T1000 (cell line): ENCODE measurements at places on chromosomes 5 and 9.
A peak's percentile ranks its signal among the peaks of the same experiment; 100 is the strongest.

GRCh38 chr9:133682818-133683585 lies 46.8 kb downstream of the DBH start:
- no peak for DNase-seq

GRCh38 chr5:132896685-132897084 lies 23.2 kb downstream of the LEAP2 start:
- no peak for DNase-seq

DNA sequence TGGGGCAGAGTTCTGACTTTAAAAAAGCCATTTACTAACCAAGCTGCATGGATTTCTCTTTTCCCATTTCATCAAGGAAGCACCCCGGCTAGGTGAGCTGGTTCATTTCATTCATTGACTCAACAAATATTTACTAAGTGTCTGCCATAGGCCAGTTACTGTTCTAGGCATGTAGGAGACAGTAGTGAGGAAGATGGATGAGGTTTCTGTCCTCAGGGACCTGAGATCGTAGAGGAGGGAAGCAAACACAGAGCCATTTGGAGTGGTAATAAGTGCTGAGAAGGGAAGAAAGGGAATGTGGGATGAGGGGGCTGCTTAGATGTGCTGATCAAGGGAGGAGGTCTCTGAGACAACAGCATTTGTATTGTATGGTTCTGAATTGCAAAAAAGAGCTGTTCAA lies 120.4 kb downstream of the C9orf152 start:
- no peak for DNase-seq

DNA sequence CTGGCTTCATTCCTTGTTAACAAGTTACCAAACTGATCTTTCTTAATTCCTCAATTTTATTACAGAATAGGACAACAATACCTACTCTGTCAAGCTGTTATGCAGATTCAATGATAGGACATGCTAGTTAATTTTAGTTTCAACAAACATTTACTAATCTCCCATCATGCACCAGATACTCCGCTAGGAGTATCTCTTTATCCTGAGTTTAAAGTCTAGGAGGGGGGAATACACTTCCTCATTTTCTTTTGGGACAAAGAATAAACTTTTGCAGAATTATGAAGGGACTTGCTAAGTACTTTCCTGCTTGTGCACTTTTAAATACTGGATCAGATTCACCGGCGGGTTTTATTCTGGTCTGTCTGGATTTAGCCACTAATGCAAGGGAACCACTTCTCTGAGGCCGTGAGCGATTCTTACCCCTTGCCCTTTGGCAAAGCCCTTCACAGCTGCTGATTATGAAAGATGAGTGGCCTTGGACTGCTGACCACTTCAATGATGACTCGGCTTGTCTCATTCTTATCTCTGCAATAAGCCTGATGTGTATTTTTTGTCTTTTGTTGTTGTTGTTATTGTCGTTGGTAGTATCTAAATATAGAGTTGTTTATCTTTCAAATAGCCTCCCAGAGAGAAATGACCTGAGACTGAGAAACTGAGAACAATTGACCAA lies 73.9 kb downstream of the RMI1 start:
- DNase-seq = no peak

DNA sequence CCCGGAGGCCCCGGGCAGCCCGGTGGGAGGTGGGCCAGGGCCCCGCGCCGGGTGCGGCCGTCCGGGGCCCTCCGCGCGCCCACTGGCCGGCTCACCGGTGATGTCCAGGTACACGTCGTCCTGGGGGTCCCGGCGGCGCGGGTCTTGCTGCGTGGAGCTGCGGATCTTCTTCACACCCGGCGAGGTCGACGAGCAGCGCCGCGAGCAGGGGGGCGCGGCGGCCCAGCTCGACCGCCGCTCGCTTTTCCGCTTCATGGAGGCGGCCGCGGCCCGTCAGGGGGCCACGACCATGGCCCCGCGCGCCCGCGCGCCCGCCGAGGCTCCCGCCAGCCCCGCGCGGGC lies 548 bp downstream of the CDC14B start:
- DNase-seq = no peak

GRCh38 chr5:33257807-33258429 lies 182.8 kb upstream of the TARS1 start:
- DNase-seq = no peak

- no peak for DNase-seq
Measured at GRCh38 chr5:119255571-119256356, 100.1 kb upstream of the TNFAIP8 start.

- DNase-seq = no peak
Measured at GRCh38 chr5:180059326-180059725, 12.2 kb downstream of the RNF130 start.

DNA sequence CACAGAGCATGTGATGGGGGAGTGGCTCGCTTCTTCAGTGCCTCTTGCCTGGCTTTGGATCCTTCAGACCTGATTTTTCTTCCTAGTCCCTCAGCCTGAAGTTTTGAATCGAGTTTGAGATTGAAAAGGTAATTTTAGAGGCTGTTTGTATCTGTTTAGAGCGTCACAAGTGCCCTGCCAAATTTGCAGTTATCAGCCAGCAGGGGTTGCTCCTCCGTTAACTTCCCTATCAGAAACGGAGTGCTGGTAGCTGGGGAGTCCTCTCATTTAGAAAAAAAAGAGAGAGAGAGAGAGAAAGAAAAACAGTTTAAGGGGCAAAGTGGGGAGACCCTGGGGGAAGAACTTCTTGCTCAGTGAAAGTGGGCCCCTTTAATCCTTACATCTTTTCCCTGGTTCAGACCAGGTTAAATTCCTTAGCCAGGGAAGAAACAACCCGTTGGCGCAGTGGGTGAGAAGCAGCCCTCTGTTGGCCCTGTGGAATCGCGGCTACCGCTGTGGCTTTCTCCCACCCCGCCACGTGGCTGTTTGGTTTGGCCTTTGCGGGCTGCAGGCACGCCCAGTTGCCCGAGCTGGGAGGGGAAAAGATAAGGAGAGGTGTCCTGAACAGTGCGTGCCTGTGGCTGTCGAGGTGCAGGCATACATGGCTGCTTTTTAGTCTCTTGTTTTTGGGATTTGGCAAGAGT lies 576.7 kb upstream of the ACO1 start:
- DNase-seq = no peak

GRCh38 chr5:11319836-11320580 lies 559.0 kb upstream of the DAP start:
- no peak for DNase-seq

DNA sequence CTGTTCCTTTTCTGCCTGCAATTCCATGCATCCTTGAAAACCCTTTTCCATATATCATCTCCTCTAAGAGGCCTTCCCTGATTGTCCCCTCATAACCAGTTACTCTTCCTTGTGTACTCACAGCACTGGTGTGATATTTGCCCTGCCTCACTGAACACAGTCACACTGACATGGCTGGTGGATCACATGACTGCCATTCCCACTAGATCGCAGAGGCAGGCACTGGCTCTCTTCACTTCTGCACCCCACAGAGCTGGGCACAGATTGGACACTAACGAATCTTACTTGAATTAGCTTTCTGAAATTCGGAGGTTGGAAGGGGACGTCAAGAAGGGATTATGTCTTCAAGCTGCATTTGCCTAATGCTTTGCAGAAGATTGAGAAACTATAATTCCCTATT lies 208.0 kb downstream of the PAPPA start:
- DNase-seq = no peak

- DNase-seq = no peak
Measured at GRCh38 chr9:107141967-107142366, 141.1 kb upstream of the RAD23B start.

DNA sequence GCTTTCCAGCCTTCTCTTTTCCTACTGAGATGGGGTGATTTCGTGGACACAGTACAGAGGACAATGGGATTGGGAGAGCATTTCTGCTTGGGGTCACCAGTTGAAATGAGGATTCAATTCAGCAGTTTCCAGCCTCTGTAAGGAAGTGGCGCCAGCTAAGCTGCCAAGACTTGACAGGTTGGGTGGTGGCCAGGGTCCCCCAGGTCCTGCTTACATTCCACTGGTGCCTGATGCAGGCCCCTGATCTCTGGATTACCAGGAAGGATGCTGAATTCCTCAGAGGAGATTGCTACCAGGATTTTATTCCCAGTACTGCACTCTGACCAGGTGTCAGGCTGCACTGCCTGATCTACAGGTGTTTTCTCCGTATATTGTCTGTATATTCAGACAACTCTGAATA lies 119.7 kb downstream of the PSD2 start:
- DNase-seq = no peak

DNA sequence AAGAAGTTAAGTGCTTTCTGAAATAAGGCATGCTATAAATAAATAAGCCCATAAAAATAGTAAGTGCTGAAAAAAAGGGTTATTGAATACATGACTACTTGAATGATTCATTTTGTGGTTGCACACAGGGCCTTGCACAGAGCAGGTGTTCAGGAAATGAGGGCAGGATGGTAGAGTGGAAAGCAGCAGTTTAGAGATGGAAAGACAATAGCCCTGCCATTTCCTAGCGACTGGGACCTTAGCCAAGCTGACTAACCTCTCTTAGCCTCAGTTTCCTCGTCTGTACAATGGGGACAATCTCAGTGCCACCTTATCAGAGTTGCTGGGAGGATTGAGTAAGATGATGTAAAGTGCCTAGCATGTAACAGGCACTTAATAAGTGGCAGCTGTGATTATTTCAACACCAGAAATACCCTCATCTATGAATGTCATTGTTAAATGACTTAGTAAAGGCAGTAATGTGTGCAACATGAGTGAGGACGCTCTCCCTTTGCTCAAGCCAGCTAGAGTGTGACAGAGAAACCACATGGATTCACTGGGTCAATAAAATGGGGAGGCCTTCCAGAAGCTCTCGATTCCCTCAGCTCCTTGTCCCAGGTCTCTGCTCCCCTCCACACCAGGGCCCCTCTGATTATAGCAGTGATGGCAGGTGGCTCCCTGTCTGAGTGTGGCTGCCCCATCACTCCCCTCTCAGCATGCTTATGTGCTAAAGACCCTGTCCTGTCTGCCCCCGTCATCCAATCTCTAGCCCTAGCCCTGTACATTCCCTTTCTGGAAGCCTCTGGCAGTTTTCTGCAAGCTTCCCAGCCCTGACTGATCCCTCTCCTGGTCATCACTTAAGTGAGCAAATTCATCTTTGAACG lies 16.0 kb upstream of the PHF19 start:
- peak; percentile 23 for DNase-seq

- no peak for DNase-seq
Measured at GRCh38 chr9:3240656-3241268, 285.0 kb downstream of the RFX3 start.

- no peak for DNase-seq
Measured at GRCh38 chr5:10268100-10268499, 18.0 kb downstream of the CCT5 start.

GRCh38 chr9:14307989-14308852 lies 5.7 kb downstream of the NFIB start:
- no peak for DNase-seq

GRCh38 chr5:32645246-32645645 lies 59.9 kb downstream of the SUB1 start:
- no peak for DNase-seq

GRCh38 chr5:158261674-158262367 lies 402.9 kb upstream of the CLINT1 start:
- no peak for DNase-seq

DNA sequence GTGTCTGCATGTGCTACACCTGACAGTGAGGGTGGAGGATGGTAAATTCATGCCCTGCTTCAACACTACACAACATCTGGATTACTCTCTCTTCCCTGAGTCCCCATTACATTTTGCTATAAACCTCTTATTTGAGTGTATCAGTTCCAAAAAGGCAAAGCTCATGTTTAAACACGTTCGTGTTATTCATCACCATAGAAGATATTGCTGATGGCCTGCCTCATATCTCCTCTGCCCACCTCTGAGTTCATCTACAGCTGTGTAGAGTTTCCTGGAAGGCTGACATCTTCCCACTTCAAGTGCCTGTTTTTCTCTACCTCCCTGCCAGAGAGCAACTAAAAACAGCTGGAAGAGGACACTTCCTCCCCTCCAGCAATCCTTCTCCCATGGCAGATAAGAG lies 433.2 kb downstream of the ISL1 start:
- no peak for DNase-seq

DNA sequence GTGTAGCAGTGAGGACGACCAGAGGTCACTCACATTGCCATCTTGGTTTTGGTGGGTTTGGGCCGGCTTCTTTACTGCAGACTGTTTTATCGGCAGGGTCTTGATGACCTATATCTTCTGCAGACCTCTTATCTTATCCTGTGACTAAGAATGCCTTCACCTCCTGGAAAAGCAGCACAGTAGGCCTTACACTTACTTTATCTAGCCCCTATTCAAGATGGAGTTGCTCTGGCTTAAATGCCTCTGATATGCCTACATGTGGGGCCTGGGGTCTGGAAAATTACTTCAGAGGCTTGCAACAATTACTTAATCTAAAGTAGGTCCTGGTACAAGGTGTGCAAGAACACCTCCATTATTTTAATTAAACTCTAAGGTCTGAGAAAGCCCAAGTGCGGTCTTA lies 86.9 kb upstream of the IL12B start:
- DNase-seq = no peak

- DNase-seq = no peak
Measured at GRCh38 chr5:69300537-69301203, 31.9 kb downstream of the CCDC125 start.

DNA sequence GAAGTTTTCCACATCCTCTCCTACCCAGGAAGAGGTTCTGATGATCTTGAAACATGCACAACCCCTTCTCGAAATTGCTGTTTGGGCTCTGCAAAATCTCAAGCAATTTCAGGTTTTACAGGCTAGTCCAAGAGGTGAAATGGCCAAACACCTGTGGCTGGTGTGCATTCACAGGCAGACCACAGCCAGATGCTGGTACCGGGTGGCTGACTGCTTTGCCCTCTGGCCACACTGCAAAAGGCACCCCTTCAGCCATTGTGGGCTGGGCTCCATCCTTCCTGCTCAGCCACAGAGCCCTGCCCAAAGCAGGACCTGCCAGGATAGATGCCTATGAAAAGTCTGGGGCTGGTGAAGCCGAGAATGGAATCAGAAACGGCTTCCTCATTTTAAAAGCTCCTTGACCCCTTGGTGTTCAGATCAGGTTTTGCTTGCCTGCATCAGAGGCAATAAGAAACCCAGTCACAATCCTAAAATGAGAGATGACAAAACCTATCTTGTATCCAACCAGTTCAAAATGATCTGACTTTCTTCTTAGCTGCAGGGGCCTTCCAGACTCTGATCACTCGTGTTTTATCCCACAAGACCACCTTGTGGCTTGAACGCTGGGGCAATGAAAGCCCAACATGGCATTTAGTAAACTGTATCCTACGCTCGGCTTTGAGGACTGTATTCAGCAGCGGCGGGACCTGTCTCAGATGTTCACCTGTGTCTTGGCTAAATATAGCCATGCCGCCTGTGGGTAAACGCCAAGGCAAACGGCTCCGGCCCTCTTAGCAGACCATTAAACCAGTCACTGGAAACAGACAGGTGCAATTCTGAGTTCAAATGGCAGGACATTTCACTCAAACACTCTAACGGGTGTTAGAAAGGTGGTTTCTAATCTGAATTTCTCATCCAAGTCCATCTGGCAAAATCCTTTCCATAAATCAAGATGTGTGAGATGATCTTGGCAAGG lies 49.6 kb downstream of the EPB41L4B start:
- no peak for DNase-seq

GRCh38 chr5:138330813-138331448 lies 673 bp downstream of the CDC25C start:
- DNase-seq = no peak
